Stimulated activated CD4-positive, alpha-beta T cell treated with anti-CD3 and anti-CD28 coated beads, Interleukin-1b, Interleukin-23, amount 100 ng/mL, for 1 hour (primary cell): ENCODE measurements at places on chromosomes 4 and X.

- DNase-seq, result no peak
Observed at GRCh38 chr4:183161630-183162029, 62.6 kb downstream of the WWC2 start.

- DNase-seq, result no peak
Observed at GRCh38 chr4:89549907-89550306, 242.3 kb upstream of the GPRIN3 start.

GRCh38 chrX:124641737-124642491 lies 295.6 kb downstream of the SH2D1A start:
- no peak for DNase-seq

DNA sequence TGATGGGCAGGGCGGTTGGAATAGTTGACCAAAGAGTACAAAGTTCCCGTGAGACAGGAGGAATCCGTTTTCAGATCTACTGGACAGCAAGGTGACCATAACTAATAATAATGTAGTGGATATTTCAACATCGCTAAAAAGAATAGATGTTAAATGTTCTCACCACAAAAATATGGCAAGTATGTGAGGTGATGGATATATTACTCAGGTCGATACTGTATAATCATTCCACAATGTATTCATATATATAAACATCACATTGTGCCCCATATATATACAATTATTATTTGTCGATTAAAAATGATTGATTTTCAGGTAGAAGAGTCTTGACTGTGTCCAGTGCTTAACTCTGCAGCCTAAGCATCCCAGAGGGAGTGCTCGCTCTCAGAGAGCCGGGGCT lies 141.6 kb upstream of the TENM3 start:
- DNase-seq, result no peak

GRCh38 chr4:152850377-152850776 lies 70.6 kb downstream of the ARFIP1 start:
- DNase-seq, result no peak

DNA sequence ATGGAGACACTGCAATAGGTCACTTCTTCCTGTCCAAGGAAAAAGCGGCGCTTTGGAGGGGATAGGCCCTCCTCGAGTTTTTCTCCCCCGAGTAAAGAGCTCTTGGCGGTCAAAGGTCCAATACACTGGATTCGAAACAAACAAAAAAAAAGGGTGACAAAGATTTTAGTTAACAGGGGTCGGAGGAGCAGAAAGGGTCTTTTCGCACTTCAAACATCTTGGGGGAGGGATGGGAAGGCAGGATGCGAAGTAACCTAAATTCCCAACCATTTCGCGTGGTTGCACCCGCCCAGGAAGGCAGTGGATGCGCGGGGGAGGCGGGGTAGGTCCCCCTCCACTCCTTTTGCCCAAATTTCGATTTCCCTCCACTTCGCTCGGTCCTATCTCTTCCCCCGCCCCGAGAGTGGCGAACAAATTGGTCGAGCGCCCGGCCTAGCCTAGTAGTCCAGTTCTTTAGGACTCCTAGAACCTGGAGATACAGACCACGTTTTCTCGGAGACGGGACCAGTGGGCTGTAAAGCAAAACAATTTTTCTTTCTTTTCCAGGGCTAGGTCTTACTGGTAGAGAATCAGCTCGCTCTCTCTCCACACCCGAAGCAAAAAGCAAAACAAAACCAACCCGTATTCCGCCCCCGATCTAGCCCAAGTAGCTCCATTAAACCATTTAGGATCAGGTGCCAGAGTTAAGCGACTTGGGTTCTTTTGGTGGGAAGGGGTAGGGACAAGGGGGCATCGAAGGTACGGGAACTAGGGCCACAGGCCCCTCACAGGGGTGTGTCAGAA lies 2.0 kb upstream of the STAG2 start:
- DNase-seq, result no peak

DNA sequence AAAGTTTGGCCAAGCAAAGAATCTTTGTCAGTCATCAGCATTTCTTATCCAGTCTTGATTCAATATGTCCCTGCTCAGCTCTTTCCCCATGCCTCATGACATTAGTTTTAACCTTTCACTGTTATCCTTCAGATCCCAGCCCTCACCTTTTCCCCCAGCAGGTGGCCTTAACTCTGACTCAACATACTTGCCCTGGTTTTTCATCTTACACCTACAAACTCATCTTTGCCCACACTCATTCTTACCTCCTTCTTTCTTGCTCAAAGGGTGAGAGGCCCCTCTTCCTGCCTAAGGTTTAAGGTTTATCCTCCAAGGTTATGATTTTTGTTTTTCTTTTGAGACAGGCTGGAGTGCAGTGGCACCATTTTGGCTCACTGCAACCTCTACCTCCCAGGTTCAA lies 10.6 kb upstream of the ANXA5 start:
- DNase-seq, result no peak

DNA sequence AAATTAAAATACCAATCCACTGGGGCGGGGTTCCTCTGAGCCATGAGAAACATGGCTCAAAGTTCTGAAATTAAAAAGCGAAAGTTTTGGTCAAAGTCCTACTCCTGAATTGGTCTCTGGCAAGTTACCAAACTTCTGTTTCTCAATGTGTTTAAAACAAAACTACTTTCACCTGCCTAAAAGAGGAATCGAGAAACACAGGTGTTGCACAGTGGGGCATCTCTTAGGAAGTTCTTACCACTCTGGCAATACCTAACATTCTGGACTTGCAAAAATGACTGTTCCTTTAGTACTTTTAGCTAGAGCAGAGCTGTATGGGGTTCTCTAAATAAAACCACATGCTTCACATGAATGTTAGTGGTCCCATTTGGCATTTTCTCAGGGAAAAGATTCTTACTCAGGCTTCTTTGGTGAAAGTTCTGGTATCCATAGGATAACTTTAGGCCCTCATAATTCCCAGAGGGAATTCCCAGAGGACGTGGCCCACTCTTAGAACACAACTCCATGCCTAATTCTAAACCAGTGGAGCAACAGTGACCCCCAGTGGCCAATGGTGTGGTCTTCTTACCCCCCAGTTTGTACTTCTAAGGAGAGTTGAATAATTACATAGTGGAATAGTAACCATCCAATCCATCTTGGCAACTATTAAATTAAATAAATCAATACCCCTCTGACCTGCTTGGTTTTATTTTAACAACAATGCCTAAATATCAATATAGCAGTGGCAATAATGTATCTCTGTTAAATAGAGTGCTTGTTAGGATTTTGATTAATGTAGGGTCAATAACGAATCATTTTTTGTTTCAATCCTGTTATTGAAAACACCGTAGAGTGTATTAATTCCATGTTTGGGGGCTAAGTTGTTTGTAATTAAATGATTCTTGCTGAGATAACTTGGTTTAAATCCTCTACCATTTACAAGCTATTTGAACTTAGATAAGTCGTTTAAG lies 21.9 kb downstream of the BMP3 start:
- no peak for DNase-seq

- DNase-seq, result no peak
Observed at GRCh38 chr4:21991050-21991449, 42.5 kb upstream of the KCNIP4 start.

GRCh38 chr4:153729895-153730294 lies 29.9 kb downstream of the RNF175 start:
- DNase-seq, result no peak

GRCh38 chr4:139301821-139302611 lies at the start of gene NDUFC1:
Gene NDUFC1 (minus strand): TSS chr4:139302477. CDS start chr4:139295798, 6,679 bp downstream.
- no peak for DNase-seq

DNA sequence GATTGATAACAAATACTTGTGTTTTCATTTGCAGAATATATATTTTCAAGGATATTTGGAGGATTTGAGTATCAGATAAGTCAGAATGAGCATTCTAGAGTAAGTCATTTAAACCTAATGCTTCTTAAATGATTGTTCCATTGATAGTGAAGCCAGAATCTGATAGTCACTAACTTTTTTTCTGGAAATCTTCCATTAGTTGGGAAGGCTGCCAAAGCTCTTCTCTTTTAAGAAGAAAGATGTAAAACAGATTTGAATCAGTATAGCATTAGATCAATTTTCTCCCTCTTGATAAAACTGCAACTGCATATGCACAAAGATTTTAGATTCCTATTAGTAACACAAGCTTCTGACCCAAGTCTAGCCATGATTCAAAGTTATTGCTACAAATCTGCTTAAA lies 256.7 kb downstream of the SPOCK3 start:
- DNase-seq, result no peak

- no peak for DNase-seq
Observed at GRCh38 chrX:51779306-51779705, 36.1 kb downstream of the GSPT2 start.

GRCh38 chr4:186676531-186677161 lies 47.0 kb downstream of the FAT1 start:
- DNase-seq, result no peak

GRCh38 chrX:13587786-13588477 lies 18.5 kb downstream of the EGFL6 start:
- DNase-seq, result no peak

DNA sequence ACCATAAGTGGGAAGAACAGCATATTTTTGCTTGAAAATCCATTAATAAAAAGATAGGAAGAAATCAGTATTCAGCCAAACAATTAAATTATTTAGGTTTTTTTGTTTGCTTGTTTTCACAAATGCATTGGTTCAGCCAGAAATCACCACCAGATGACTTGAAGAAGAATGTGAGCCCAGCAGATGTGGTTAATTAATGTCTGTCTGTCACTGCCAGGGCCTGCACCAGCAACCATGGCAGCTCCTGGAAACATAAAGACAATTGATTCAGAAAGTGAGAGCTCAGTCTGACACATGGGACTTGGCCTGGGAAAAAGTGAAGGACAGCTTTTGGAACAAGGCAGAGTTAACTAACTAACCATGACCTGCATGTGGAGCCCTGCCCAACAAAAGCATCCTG lies 74.0 kb downstream of the MAOB start:
- no peak for DNase-seq

GRCh38 chrX:134545510-134545909 lies 85.5 kb downstream of the HPRT1 start:
- DNase-seq, result no peak
